NCI-H146 (cell line): ENCODE measurements at places on chromosomes 6 and 20.
A peak's percentile ranks its signal among the peaks of the same experiment; 100 is the strongest.

GRCh38 chr6:119355157-119355556, 5.6 kb upstream of the MAN1A1 start:
- DNase-seq, result no peak

GRCh38 chr6:131733376-131734016, 22.7 kb upstream of the CTAGE9 start:
- DNase-seq, result no peak

DNA sequence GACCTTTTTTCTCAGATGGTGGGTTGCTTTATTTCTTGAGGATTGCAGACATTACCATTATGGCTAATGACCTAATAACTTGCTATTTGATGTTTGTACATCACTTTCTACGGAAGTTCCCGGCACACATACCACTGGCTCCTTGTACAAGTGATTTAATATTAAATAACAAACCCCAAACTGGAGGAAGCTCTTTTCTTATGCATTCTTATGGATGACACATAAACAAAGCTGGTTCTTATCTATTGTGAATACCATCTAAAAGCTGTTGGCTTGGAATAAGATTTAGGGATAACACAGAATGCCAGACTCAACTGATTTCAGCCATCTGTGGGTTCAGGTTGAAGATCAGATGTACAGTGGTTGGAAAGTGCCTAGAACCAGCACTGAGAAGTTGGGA, 272.6 kb downstream of the TSHZ2 start:
- DNase-seq, result no peak

DNA sequence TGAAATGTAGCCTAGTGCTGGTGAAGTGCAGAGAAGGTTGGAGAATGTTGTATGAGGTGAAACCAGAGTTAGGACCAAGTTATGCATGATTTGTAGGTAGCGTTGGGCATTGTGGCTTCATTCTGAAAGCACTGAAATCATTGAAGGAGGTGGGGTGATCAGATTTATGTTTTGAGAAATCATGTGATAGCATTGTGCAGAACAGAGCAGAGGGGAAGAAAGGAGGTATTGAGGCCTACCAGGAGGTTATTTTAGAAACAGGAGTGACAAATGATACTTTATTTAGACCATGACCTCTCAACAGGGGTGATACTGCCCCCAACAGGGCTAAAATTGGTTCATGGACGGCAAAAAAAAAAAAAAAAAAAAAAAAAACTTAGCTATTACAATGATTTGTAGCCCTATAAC, 15.6 kb upstream of the HMGN3 start:
- DNase-seq, result peak; percentile 7

DNA sequence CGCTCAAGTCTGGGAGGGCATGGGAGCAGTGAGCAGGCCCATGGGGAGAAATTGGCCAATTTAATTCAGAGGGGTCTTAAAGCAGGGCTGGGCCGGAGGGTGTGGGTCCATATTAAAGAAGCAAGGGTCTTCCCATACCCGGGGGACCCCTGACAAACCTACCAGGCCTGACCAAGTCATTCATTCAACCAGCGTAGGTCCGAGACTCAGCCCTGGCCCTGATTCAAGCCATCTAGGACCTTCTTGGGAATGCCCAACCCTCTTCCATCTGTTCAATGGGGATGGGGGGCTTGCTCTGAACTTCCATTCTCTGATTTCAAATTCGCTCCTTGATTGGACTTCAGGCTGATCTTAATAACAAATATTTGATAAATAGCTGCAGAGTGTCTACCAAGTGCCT, 7.3 kb downstream of the ADIG start:
- no peak for DNase-seq

- DNase-seq, result no peak
Measured at GRCh38 chr6:81950877-81951276, 198.4 kb upstream of the TENT5A start.

DNA sequence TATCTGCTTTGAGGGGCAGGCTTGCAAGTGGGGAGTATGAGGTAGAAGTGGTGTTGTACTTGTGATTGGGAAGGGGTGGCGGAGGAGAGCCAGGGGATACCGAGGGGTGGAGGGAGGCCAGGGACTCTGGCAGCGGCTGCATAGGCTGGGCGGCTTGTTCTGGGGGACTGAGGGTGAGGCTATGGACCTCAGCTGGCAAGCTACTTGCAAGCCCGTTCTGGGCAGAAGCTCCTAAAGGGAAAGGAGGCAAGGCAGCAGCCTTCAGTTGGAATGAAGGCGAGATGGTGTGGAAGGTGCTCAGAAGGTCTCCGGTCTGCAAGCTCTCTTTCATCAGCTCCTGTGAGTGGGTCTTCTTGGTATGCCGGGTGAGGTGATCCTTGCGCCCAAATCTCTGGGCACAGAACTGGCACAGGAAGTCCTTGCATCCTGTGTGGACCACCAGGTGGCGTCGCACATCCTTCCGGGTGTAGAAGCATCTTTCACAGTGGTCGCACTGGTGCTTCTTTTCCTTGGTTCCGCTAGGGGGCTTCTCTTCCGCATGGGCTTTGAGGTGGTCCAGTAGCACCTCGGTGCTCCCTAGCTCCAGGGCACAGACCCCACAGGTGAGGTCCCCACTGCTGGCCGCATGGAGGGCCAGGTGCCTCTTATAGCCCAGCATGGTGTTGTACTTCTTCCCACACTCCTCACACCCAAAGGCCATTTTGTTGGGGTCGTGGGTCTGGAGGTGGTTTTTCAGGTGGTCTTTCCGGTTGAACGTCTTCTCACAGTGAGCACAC, 66.0 kb downstream of the PLAGL1 start:
- peak; percentile 80 for DNase-seq

DNA sequence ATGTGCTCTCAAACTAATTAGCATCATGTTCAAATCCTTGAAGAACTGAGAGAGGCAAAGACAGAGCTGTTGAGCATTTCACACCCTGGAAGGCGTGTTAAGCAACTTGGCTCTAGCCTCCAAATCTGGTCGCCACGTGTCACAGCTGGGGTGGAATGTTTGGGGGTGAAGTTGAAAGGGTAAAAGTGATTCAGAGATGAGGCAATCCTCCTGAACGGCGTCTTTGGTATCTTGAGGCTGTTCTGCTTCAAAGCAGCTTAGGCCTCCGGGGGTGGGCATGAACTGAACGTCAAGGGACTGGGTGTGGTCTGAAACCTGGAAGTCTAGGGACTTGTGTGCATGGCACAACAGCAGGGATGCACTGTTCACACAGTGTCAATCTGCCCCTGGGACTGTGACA, 62.3 kb downstream of the TRAM2 start:
- DNase-seq, result no peak

DNA sequence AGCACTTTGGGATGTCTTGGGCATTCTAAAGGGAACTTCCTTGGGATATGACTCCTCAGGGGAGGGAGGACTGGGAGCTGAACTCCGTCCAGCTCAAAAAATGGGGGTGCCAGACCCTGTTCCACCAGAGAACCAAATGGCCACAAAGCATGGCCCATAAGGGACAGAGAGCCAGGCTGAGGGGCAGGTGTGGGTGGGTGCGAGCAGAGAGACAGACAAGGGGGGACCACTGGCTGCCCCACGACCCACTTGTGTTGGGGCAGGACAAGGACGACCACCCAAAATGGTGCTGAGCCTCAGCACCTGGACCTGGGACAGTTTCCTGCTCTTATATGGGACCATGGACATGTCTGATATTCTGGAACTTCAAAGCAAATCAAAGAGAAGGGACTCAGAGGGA, 148.2 kb upstream of the MLN start:
- DNase-seq, result no peak

GRCh38 chr20:33796907-33797544, 14.1 kb upstream of the CHMP4B start:
- no peak for DNase-seq

DNA sequence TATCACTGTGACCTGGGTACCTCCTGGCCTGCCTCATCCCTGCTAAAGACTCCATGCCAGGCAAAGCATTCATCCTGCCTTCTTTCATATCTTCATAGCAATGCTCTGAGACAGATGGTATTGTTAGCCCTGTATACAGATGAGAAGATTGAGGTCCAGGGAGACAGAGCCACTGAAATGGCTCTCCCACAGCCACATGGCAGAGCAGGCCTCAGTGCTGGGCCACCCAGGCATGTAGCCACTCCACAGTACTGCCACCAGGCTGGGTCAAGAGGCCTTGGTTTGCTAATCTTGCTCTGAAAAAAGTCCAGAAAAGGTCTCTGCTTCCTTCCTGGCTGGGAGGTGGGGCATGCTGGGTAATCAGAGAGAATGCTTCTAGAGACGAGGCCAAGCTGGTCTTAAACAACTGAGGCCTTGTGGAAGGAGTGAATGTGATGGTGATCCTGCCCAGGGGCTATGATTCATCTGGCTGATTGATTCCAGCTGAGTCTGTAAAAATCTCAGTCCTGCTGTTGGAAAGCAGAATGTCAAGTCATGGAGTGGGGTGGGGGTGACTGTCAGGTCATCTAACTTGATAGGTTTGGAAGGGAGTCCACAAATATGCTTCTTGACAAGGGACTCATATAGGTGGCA, 29.8 kb downstream of the HM13 start:
- no peak for DNase-seq

DNA sequence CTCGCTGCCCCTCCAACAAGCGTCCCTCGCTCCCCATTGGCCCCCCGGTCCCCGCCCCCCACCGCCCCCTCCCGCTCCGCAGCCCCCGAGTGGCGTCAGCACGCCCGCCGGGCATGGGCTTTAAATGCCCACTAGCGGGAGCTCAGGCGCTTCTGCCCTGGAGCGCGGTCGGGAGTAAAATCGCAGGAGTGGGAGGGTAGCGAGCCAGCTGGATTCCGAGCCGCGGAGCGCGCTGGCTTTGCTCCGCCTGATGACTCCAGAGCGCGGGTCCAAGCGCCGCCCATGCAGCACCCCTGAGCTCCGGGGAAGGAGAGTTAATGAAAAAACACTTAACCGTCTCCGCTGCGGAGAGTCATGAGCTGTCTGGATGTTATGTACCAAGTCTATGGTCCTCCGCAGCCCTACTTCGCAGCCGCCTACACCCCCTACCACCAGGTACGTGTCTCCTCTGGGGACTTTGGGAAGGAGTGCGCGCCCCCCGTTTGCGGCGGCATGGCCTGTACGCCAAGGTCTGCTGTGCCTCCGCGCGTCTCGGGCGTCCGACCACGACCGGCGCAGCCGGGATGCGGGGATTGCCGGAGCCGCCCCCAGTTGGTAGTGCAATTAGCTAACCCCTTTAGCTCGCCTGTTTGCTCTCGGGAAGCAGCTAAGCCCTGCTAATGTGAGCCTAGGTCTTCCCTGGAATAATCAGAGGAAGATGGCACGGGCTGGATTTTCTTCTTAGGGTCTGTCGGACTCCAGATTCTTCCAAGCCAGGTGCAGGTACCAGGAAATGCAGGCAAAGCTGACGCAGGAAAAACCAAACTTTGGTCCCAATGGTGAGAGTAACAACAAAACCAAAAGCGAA, at the start of gene VGLL2:
VGLL2 (plus strand) TSS at position 149 of the 847 bp plus-strand sequence; CDS start at position 355, 206 bp downstream.
- peak; percentile 15 for DNase-seq

GRCh38 chr20:50434653-50435396, 75.4 kb upstream of the PTPN1 start:
- no peak for DNase-seq

- no peak for DNase-seq
Measured at GRCh38 chr20:22836877-22837276, 198.2 kb upstream of the SSTR4 start.

GRCh38 chr6:113394216-113394615, 462.9 kb upstream of the MARCKS start:
- DNase-seq, result no peak

DNA sequence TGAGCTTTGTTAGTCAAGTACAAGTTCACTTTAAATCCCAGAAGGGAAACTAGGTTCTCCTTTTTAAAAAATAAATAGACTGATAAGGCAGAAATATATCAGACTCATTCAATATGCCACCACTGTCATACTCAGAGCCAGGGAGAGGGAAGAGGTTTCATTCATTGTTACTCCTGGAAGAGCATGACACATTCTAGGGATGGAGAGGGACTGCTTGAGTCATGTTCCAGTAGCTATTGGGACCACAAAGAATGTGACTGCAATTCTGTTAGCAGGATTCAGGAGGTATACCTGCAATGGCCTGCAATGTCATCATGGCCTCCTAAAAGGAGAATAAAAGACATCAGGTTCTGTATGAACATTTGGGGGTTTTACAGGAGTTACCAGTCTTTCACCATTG, 167.6 kb downstream of the TFAP2B start:
- no peak for DNase-seq

- no peak for DNase-seq
Measured at GRCh38 chr6:113011389-113011788, 664.3 kb downstream of the RFPL4B start.

- no peak for DNase-seq
Measured at GRCh38 chr6:84514089-84514971, 250.1 kb downstream of the TBX18 start.

- no peak for DNase-seq
Measured at GRCh38 chr20:36405255-36405654, 99.1 kb downstream of the DLGAP4 start.

DNA sequence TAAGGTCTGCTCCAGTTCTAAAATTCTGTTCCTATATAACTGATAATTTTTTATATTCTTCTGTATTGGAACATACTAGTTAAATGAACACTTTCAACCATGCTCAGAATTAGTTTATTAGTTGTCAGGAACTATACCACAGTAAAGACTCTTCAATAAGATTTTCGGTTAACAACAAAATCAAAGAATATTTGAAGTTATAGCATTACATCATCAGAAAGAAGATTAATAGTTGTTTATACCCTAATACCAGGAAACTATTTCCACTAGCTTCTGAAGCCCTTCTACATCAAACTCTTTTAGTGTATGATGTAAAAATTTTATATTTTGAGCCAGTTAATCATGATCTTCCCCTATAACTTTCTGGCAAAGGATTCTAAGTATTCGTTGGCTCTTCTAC, 6.6 kb downstream of the CALHM4 start:
- DNase-seq, result no peak

DNA sequence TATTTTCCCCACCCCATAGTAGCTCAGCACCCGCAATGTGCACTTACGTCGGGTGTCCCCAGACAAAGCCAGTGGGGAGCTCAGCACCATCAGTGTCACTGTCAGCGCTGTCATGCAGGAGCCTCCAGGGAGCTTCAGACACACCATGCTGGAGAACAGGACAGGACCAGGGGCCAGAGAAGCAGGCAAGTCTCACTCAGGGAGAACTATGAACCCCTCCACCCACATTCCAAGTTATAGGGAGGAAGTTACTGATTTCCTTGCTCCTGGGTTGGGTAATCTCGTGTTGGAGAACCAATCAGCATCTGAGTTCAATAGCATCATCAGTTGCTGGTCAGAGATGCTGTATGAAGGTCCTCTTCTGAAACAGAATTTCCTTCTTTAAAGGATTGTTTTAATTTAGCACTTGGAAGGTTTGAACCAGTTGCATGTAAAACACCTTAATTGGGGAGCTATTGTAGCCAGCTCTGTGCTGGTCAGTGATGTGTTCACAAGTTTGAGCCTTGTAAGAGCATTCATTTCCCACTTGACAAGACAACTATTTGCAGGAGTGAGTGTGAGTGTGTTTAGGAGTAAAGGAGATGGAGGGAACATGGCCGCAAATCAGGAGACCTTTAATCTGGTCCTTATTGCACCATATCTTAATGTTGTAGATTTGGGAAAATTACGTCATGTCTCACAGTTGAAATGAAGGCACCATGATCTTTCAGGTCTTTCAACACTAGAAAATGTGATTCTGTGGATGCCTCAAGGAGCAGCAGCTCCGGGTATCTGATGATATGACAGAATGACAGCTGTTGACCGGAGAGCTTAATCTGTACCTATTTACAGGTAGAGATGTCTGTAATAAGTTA, at the start of gene HLA-DRB1:
HLA-DRB1 (minus strand) TSS at position 253 of the 854 bp plus-strand sequence; CDS start at position 147, 106 bp downstream.
- no peak for DNase-seq

- no peak for DNase-seq
Measured at GRCh38 chr6:121590438-121590837, 155.0 kb downstream of the GJA1 start.
